ENCODE measurements at places on chromosomes 2 and 18. TPM values are rescaled to one million over a fixed set of nuclear protein-coding genes. Genes with fewer than 3 reads are reported as not detected.

Gene SERPINB3
- not detected for total RNA-seq

Gene CROCC2
- total RNA-seq, result under 0.01 TPM

Gene MAP3K19
- total RNA-seq, result not detected

Gene CCDC141
- total RNA-seq, result not detected

Gene TRABD2A
- total RNA-seq, result 3.5 TPM

Gene FNDC4
- 21.4 TPM for total RNA-seq

DNA sequence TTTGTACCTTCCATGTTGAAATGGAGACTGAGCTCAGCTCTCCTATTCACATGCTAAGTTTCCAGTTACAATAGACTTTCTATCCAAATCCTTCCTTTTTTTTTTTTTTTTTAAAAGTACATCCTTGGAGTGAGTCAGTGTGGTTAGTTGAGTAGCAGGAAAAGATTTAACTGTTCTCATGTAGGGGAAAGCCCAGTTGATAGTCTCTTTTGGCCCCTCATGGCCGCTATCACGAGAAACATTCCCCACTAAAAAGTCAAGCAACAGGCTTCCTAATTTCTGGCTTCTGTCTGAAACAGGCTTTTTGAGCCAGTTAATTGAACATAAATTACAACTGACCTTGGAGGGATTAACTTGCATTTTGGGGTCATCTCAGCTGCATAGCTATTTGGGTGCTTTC lies 161.3 kb downstream of the MEIS1 start:
- DNase-seq, result peak; percentile 70

GRCh38 chr2:10941383-10941782 lies 29.6 kb downstream of the KCNF1 start:
- DNase-seq, result no peak

DNA sequence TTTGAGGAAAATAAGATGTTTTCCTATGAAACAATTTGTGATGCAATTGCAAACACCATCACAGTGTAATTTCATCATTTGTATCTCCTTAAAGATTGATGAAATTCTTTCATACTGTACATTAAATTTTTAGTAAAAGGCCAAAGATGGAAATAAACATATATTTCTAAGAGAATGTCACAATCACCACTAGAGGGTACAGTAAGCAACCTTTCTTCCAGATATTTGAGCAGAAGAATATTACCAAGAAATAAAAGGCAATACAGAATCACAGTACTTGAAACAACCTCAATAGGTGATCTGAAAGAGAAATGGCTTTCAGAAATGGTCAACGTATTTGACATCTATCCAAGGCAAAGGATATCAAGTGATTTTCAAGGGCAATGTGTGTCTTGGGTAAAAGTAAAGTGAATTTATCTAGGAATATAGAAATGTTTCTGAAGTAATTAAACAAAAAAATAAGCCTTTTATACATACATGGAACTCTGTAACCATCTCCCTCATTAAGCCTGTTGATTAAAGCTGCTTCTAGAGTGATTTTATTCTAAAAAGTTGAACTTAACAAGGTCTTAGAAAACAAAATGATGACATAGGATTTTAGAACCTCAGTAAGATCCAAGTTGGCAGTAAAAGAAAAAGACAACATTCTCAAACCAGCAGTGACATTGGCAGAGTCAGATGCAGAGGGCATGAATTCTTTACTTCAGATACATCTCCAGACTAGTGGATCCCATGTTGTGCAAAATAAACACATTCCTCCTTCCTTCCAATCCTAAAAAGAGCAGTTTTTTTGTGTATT lies 90.3 kb upstream of the SESTD1 start:
- peak; percentile 41 for DNase-seq

GRCh38 chr2:225429717-225430116 lies 30.2 kb downstream of the NYAP2 start:
- DNase-seq, result no peak

- DNase-seq, result no peak
Observed at GRCh38 chr2:69692424-69692823, 48.9 kb upstream of the AAK1 start.

DNA sequence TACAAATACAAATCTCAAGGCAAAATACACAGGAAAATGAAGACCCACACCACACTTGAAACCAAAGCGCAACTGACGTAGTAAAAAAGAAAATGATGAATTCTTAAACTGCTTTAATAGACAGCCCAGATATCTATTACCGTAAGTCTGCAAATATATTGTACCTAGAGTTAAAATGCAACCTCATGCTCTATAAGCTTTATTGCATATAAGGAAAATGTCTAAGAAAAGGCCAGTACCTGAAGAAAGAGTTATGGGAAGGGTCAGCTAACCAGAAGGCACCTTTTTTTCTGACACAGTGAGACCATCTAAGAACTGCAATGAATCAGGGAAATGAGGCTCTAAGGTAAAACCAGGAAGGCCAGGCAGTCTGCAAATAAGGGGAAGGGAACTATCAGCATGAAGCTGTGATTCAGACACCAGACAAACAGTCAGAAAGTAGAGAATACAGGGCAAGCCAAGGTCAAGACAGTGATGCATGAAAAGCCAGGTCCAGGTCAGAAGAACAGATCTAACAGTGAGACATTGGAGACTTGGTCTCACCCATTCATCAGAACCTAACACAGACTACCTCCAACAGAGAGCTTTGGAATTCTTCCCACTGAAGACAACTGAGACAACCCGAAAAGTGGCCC lies 46.9 kb downstream of the PDE11A start:
- DNase-seq, result no peak

DNA sequence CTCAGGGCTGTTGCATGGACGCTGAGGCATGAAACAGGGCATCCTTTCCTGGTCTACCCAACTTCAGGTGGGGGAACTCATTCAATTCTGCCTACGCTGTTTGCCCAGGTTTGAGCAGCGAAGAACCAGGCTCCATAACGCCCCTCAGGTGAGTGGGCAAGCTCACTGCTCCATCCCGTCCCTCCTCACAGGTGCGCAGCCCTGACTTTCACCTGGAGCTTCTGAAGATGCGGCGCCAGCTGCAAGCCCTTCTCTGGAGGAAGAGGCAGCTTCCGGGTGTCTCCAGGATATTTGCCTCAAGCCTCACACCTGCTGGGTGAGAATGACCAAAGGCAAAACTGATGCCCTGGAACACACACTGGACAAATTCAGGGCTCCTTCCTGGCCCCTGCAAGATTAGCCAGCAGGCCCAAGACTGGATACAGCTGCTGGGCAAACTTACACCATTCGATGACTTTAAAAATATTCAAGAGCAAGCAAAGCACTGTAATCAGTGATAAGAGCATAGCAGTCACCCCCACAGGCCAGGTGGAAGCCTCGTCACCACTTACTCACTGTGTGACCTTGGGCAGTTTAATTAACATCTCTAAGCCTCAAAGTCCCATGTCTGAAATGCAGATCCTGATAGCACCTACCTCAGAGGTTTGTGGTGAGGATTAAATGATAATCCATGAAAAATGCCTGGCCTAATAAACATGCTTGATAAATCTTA lies 97.7 kb downstream of the GYPC start:
- DNase-seq, result no peak

DNA sequence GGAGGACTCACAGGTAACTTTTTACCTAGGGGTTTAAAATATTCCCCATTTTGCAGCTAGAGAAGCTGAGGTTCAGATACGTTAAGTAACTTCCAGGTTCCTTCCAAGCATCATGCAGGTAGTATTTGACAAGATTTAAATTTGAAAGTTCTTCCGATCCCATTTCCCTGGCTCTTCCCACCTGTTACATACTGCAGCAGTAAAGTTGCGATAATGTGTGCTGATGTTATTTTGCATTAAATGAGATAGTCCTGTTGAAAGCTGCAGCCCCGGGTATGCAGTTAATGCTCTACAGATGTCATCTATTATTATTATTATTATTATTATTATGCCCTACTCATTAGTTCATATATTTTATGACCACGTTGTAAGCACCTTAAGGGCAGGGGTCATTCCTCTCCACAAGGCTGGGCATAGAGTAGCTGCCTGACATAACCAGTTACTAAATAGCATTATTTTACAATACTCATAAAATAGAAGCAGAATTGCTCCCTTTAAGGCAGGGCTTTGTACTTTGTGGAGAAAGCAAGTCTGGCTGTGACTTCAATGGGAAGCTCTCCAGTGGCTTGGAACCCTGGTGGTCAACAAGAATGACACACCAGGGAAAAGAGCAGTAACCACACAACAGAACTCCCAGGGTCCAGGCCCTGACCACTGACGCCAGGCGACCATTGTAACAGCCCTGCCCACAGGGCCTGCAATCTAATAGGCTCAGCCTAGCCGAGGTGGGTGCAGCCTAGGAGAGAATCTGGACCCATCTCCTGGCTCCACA lies 112.0 kb upstream of the STPG4 start:
- no peak for DNase-seq

- no peak for DNase-seq
Observed at GRCh38 chr18:29087616-29088246, 910.8 kb upstream of the CDH2 start.

GRCh38 chr2:240732184-240732583 lies 40.5 kb downstream of the AQP12A start:
- DNase-seq, result no peak

DNA sequence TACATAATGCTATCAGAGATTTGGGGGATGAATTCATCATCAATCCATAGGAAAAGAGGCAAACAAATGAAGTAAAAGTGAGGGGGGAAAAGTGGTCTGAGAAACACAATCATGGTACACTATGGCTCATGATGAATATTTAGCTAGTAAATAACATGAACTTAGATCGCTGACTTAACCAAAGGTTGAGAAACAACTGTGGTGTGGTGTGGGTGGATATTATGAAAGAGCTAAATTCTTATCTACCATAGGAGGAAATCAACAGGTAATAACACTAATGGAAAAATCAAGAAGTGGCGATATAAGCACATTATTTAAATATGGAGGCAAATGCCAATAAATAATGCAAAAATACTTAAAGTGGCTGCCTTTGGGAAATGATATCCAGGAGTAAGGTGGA lies 12.2 kb upstream of the TPRKB start:
- no peak for DNase-seq

DNA sequence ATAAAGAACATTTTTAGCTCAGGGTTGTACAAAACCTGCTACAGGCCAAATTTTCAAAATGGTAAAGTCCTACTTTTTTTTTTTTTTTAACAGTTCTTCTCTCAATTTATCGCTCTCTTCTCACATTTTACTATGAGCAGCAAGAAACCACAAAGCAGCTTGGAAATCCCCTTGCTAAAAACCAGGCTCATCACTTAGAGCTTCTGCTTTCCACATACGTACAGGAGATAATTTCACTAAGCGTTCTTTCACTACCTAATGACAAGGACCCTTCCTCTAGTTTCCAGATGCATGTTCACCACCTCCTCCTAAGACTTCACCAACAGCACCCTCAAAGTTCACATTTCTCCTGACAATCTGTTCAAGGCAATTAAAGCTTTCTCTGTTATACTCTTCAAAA lies 294.9 kb upstream of the CYRIA start:
- peak; percentile 27 for DNase-seq

- DNase-seq, result no peak
Observed at GRCh38 chr2:4992226-4992625, 700.0 kb upstream of the SOX11 start.

DNA sequence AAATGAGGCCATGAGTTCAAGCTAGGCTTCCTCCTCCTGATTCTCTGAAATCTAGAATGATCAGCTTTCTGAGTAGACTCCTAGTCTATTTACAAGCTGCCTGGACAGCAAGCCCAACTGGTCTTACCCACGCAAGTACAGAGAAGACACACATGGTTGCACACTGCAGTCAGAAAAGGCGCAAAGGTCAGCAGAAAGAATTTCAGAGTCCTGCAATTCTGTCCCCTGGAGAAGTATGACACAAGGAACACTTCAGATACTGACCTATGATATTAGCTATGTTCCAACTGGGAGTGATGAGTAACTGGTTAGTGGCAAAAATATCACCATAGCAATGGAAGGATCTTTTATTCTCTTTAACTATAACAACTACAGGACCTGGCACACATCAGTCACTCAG lies 336.1 kb upstream of the PKDCC start:
- DNase-seq, result no peak

- no peak for DNase-seq
Observed at GRCh38 chr2:18519914-18520450, 40.5 kb downstream of the RDH14 start.

- peak; percentile 77 for DNase-seq
Observed at GRCh38 chr2:20589975-20590703, 60.8 kb downstream of the HS1BP3 start.

GRCh38 chr2:18501156-18501555 lies 59.3 kb downstream of the RDH14 start:
- no peak for DNase-seq

- peak; percentile 47 for DNase-seq
Observed at GRCh38 chr2:157747695-157748370, 119.2 kb upstream of the ACVR1C start.

DNA sequence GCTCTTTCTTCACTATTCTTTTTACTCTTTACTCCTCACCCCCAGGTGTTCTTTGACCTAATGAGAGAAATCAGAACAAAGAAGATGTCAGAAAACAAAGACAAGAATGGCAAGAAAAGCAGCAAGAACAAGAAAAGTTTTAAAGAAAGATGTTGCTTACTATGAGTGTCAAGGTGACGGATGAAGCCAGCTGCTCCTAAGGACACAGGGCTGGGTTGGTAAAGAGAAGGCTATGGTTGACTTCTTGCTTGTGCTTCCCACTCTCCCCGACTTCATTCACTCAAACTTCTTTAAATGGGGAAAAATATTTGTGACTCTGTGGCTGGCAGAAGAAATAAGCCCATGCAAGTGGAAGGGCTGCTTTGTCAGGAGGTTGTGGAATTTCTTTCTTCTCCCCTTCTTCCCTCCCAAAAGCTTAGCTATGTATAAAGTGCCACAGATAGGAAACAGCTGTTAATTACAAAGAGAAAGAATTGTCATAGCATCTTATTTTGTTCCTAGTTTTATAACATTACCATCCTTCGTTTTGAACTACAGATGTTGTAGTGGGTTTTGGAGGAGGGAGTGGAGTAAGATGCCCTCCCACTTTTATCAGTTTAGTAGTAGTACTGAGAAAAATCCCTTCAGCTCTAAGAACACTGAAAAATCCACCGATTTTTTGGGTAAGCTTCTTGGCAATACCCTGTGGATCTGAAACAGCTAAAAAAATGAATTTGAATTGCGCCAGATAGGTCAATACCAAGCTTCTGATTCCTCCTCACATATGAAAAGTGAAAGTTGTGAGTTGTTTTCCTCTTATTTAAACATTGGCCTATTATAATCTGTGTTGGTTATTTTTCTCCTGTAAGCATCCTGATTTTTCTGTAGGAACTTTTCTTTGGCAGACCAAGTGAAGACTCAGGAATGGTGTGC lies 40.7 kb downstream of the RALB start:
- no peak for DNase-seq

DNA sequence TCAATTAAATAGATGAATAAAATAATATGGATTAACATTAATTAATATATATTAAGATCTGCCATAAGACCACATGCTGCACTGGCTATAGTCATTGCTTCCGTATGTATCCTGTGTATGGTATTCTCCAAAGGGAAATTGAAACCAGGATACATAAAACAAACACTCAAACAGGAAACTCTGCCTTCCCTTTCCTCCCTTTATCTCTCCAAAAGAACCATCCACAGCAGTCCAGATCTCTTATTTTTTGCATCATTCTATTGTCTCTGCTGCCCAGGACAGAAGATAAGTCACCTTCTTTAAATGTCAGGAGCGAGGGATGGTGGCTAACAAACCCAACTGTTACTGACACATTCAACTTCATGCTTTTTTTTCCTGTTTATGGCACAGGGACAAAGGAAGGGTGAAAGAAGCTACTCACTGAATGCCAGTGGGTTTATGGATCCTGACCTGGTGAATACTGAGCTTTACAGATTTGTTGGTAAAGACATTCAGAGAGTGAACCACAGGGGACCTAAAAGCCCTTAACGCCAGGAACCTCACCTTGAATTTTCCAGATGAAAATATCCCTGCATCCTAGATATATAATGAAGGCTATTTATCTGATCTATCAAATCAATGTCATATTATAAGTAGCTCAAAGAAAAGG lies 67.5 kb downstream of the CSRNP3 start:
- no peak for DNase-seq

GRCh38 chr2:43191947-43192516 lies 34.4 kb downstream of the ZFP36L2 start:
- DNase-seq, result peak; percentile 92
